Osteoblast (primary cell): ENCODE measurements at places on chromosomes 1 and 21. TPM values are rescaled to one million over a fixed set of nuclear protein-coding genes. Genes with fewer than 3 reads are reported as not detected.

Gene BGLAP
- 1.5 and 2.2 TPM in 2 replicates for total RNA-seq

Gene DIPK1A
- total RNA-seq: 29.0 and 29.8 TPM in 2 replicates

Gene PCBP3
- total RNA-seq: 1.1 and 1.2 TPM in 2 replicates

Gene ZBTB48
- 11.5 and 14.5 TPM in 2 replicates for total RNA-seq

Gene MEGF6
- 61.9 and 85.4 TPM in 2 replicates for total RNA-seq

Gene CHODL
- total RNA-seq: not detected in 2 replicates

Gene SPRR2B
- total RNA-seq: not detected in 2 replicates

Gene DFFB
- 5.1 and 8.3 TPM in 2 replicates for total RNA-seq

Gene GDAP2
- total RNA-seq: 26.8 and 30.1 TPM in 2 replicates
